ENCODE measurements at places on chromosomes 6 and 20.
A peak's percentile ranks its signal among the peaks of the same experiment; 100 is the strongest.

- peak; percentile 82 for DNase-seq
Measured at GRCh38 chr6:51753635-51754034, 333.8 kb downstream of the PKHD1 start.

DNA sequence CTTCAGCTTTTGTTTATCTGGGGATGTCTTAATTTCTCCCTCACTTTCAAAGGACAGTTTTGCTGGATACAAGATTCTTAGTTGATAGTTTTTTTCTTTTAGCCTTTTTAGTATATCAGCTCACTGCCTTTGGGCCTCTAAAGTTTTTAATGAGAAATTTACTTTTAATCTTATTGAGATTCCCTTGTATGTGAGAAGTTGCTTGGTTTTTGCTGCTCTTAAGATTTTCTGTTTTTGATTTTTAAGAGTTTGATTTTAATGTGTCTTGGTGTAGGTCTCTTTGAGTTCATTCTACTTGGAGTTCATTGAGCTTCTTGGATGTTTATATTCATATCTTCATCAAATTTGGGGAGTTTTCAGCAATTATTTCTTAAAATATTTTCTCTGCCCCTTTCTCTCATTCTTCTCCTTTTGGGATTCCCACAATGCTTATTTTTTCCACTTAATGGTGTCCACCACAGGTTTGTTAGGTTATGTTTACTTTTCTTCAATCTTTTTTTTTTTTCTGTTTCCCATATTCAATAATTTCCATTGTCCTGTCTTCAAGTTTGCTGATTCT is 19.6 kb upstream of the TGM6 start:
- DNase-seq: no peak

DNA sequence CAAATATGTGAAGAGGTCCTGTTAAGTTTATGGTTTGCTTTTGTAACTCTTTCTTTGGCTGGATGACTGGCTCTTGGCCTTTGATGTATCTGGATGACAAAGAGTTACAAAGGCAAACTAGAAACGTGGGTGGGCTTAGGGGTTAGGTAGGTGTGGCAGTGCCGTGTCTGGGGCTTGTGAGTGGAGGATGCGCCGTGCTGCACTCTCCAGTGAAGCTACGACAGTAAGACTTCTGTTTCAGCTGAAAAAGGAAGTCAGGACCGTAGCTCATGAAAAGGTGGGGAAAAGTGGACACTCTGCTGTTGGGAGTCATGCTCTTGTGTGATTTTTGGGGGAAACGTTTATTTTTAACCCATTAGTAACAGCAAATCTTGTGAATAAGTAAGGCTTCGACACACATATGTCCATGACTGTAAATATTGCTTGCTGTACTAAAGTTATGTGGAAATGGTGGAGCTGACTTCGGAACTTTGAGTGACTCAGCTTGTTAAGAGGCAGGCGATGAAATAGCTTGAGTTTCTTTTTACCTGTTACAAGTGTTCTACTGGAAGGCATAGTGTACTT is 45.6 kb downstream of the DUSP22 start:
- no peak for DNase-seq

DNA sequence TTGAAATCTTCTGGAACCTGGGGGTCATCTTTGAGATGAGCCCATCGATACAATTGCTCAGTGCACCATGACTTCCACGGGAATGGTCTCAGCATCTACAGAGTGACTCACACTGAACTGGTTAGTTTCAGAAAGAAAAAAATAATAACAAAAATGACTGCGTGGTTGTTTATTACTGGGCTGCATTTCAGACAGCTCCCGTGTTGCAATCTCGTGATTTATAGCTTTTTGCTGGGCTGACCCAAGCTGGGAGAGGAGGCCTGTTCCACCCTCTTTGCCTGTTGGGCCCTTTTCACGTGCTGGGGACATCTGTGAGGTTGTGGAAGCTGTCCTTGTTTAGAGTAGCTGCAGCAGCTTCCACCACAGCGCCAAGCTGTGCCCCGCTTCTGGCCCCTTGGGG is 225.5 kb downstream of the BMP7 start:
- DNase-seq: no peak

DNA sequence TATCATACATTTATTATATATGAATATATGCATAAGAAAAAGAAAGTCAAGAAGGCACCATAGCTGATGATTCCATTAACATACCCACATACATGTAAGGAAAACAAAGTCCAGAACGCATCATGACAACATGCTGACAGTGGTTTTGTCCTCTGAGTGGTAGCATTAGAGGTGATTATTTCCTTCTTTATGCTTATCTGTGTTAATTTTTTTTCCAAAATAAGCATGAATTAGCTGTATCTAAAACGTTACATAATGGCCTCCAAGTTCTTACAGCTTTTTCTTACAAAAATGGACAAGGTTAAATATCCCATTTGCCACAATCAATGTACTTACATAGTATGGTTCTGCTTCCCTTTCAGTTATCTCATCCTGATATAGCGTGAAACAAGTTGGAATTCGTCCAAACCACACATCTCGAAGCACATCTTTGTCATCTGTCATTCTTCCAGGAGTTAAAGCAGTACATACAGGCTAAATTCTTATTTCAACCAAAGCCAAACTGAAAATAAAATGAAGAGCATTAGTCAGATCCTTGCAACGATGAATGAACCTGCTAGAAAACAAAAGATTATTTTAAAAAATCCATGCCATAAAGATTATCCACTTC is 9.7 kb downstream of the ATG5 start:
- DNase-seq: no peak

DNA sequence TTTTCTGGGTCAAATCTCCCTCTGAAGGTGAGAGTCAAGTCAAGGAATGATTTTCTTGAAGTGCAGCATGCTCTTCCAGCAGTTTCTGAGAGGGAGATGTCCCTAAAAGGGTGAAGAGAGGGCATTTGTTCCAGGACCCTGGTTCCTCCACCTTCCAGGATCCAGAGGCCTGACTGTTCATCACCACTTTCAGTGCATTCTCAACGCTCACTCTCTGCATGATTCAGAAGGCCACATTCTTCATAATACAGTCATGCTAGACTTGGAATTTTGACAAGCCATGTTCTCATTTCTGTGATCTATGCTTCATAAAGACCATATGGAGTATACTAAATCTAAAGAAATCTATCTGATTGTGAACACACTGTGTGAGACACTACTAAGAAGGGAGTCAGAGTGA is 85.1 kb downstream of the PDE7B start:
- no peak for DNase-seq

- DNase-seq: no peak
Measured at GRCh38 chr6:147905711-147906110, 397.2 kb downstream of the SAMD5 start.

- DNase-seq: no peak
Measured at GRCh38 chr20:24151621-24152294, 163.2 kb upstream of the GGTLC1 start.

DNA sequence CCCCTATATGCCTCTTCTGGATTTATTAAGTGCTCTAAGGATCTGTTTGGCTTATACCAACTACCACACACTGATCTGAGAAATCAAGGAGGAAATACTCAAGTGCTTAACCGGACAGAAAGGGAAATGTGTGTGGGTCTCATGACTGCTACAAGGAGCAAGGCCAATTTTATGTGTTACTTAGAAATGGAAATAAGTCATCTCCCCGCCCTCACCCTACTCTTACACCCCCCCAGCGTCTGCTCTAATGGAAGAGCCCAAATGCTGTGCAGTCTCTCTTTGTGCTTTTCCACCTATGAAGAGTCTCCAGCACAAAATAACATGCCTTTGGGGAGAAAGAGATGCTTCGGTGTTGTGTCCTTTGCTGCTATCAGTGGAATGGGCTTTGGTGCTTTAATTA is 428.8 kb upstream of the ARID1B start:
- no peak for DNase-seq

DNA sequence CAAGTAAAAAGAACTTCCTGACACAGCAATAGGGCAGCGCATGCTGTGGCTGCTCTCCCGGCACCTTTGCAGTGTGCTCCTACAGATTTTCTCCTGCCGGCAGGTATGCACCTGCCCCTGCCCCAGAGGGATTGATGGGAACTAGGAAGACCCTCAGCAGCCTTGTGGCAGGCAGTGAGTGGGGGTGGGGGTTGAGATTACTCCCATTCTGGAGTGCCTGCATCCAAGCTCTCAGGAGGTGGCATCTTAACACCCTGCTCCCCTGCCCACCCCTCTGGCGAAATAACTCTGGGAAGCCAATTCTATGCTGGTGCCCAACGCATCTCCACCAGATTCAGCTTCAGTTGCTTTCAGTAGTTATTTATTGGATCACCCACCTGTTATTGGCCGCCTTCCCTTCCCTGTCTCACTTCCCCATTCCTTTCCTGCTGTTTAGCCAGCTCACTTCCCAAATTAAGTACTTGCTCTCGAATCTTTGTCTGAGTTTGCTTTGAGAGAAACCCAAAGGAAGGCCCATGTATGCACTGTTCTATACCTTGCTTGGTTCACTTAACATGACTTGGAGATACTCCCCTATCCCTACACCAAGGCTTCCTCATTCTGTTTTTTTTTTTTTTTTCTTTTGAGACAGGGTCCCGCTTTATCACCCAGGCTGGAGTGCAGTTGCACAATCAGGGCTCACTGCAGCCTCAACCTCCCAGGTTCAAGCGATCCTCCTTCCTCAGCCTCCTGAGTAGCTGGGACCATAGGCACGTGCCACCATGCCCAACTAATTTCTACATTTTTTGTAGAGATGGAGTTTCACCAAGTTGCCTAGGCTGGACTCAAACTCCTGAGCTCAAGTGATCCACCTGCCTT is 29.3 kb upstream of the SLC23A2 start:
- no peak for DNase-seq
